ENCODE measurements at places on chromosomes 4 and X.

- no peak for DNase-seq
Observed at GRCh38 chr4:80922941-80923340, 107.6 kb upstream of the BMP3 start.

- DNase-seq, result no peak
Observed at GRCh38 chr4:14850455-14851097, 151.7 kb upstream of the CPEB2 start.

DNA sequence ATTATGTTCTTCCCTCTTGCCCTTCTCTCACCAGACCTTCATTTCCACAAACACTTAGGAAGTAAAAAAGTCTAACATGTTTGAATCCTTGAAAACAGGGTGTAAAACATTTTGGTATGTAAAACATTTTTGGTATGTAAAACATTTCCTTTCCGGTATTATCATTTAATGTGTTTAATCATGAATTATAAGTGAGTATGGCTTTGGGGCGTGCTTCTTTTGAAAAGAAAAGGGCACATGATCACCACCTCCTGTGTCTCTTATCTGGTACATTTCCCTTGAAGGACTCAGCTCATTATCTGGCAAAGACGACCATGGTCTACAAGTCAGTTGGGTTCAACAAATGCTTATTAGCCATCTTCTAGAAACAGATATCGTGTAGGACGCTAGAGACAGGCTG lies 283.6 kb downstream of the FRMPD4 start:
- peak; percentile 34 for DNase-seq

- peak; percentile 82 for DNase-seq
Observed at GRCh38 chrX:3271834-3272186, 74.6 kb downstream of the MXRA5 start.

GRCh38 chrX:46624090-46624786 lies 50.7 kb downstream of the CHST7 start:
- DNase-seq, result no peak

DNA sequence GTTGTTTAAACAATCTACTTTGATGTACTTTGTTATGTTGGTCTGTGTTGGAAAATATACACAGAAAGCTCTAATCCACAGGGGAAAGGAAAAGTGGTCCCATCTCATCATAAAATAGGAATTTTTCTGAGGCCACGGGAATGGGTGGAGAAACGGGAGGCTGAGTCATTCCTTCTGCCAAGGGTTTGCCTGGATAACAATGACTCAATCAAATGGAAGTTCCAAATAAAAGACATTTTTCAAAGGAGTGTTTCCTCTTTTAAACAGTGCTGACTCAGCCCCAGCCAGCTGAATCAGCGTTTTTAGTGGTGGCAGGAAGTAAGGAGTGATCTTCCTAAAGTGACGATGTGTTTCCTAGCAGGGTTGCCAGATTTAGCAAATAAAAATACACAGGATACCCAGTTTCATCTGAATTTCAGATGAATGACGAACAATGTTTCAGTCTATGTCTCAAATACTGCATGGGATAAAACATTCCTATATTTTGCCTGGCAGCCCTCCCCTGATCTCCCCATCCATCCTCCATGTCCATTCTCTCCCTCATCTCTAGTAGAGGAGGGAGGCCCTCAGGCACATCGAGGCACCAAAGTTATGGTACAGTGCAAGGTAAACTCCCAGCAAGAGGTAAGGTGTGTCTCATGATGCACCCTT lies 345.4 kb upstream of the GATB start:
- peak; percentile 92 for DNase-seq

DNA sequence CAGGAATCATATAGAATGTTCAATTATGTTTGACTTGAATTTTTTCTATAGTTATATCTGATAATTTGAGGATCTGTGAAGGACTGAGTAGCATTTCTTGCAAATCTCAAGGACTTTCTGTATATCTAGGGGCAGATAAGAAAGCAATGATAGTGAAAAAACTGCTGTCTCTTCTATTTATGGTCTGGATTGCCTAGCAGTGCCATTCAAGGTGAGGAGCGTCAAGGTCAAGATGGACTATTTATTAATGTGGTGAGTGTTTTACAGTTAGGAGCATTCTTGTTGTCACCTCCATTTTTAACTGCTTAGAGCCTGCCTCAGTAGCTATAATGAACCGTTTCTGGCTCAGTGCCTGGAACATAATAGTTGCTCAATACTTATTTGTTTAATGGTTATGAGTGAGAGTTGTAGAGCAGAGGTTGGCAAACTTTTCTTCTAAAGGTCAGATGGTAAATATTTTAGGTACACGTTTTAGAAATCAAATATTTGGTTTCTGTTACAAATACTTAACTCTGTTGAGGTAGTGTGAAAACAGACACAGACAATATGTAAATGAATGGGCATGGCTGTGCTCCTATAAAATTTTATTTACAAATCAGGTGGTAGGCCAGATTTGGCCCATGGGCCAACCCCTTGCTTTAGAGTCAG lies 523.2 kb upstream of the IGFBP7 start:
- no peak for DNase-seq

DNA sequence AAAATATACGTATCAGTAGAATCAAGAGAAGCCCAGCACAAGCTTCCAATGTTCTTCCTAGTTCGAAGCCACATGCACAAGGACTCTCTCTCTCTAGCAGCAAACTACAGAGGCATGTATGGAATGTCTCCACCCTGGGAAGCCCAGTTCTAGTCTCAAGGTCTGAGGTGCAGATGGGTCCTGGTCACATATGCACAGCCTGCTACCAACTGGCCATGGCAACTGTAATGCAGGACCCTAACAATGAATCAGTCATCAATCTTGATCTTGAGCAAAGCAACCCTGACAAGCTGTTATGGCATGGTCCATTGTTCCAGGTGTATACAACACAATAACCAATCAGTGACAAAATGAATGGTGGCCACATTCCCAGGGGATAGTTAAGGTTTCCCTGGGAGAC lies 55.8 kb downstream of the MBNL3 start:
- DNase-seq, result no peak

- no peak for DNase-seq
Observed at GRCh38 chr4:41471126-41472071, 66.6 kb upstream of the LIMCH1 start.

- DNase-seq, result no peak
Observed at GRCh38 chrX:78476701-78477100, 149.3 kb upstream of the CYSLTR1 start.

GRCh38 chr4:1721666-1722550 lies 587 bp downstream of the TACC3 start:
- no peak for DNase-seq

DNA sequence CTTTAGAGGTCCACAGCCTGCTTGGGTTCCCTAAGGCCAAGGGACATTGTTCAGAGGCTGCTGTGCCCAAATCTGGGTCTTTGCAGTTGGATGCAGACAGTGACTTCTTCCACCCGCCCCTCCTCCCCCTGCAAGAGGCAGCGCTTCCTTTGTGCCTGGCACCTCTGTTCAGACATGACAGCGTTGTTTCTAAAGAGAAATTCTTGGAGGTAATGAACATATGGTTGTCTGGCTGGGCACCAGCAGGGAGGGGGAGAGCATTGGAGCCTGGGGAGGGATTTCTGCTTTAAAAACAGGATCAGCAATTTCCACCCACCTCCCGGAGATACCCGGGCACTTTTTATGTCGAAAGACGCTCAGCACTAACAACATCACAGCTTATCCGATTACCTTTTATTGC lies 51.5 kb downstream of the PSAPL1 start:
- no peak for DNase-seq

DNA sequence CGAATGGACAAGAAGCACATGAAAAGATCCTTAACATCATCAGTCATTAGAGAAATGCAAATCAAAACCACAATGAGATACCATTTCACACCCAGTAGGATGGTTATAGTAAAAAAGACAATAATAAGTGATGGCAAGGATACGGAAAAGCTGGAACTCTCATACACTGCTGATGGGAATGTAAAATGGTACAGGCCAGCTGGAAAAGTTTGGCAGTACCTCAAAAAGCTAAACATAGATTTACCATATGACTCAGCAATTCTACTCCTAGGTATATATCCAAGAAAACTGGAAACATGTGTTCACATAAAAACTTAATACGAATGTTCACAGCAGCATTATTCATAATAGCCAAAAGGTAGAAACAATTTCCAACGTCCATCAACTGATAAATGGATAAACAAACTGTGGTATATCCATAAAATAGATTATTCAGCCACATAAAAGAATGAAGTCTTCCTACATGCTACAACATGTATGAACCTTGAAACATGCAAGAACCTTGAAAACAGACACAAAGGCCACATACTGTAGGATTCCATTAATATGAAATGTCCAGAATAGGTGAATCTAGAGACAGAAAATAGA lies 11.9 kb downstream of the RPS6KA3 start:
- peak; percentile 39 for DNase-seq

DNA sequence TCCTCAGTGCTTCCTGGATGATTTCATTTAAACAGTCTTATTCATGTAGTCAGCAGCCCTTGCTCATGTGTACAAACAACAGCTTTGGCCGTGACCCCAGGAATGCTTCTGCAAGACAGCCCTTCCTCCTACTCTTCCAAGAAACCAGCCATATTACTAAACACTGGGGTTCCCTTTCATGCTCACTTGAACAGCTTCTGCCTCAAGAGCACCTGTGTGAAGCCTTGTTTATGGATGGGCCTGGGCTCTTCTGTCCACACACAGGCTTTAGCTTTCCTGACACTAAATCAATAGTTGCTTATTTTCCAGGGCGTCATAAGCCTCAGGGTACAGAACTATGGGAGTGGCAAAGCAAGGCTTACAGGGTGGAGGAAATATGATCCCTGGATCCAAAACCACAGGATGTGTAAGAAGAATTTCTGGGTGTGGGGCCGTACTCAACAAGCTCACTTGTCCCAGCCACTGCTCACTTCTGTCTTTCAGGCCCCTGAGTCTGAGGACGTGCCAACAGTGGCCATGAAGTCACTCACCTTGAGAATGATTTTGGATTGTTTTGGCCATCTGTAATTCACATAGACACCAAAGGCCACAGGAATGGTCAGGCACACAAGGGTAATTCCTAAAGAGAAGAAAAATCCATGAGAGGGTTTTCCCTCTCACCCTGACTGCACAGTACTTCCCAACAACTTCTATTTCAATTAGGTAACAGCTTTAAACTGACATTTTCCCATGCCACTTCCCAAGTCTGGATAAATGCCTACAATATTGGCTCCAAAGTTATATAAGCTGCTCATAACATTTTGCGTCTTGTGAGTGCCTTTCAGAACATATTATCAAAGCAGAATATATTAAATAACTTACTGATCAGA lies 17.7 kb downstream of the SLC10A6 start:
- peak; percentile 88 for DNase-seq

GRCh38 chrX:38313190-38313589 lies 14.1 kb downstream of the RPGR start:
- DNase-seq, result peak; percentile 48

DNA sequence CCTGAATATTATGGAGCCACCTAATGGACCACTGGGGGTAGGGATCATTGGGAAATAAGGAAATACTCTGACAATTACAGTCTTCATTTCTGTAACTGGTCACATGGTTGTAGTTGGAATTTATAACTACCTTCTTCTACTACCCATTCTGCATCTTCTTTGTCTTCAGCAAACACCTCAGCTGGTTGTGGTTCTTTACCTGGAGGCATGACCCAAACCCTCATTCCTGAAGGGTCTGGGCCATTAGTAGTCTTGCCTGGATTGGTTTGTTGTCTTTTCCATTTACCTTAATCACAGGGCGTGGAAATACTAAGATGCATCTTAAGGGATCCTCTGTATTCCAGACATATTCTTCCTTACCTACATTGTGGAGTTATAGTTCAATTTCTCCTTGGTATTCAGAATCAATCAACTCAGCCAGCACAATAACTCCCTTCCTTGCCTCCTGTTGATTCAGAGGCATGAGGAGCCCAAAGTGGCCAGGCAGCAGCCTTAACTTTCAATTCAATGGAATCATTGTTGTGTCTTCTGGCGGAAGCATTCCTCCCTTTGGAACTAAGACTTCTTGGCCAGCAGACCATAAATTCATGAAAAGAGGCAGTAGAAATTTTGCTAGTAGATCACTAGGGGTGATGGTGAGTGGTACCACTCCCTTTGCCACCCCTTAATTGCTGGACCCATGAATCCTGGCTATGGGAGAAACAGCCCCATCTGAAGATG lies 75.7 kb upstream of the RAP2C start:
- no peak for DNase-seq

GRCh38 chrX:84188320-84188834 lies 378 bp upstream of the RPS6KA6 start:
- peak; percentile 44 for DNase-seq

DNA sequence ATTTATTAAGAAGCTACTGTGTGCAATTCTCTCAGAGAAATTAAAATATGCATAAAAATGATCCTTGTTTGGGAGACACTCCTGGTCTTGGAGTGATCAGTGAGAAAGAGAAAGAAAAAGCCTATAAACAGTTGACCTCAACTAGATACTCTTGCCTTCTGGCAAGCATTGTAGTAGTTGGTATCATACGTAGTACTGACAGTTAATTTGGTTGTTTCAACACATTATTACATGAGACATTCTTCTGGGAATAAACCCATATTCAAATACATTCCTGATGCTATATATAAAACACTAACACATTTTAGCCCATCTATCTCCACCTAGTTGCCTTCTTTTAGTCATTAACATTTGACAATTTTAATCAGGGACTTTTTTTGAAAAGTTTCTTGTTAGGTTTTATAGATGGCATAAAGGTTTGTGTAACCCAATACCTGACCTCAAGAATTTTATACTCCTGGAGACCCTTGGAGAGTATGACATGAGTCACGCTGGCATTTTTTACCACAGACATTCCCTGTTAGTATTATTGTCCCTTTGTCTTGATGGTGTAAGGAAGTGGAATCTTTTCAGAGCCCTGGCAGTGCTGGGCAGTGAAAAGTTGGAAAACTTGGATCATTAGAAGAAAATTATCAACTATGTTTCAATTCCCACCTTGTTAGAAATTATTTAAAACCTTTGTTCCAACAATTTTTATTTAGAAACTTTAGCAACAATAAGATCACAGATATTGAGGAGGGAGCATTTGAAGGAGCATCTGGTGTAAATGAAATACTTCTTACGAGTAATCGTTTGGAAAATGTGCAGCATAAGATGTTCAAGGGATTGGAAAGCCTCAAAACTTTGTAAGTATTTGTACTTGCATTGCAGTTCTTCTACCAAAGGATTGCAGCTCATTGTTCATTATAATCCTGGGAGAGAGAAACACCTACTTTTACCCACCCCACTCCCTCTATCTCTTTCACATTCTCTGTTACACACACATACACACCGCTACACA lies 167.1 kb upstream of the PACRGL start:
- peak; percentile 5 for DNase-seq

Data from HCEC 1CT (cell line).